ENCODE measurements at places on chromosomes 11 and 22.

GRCh38 chr11:108669286-108669685 lies 4.4 kb downstream of the DDX10 start:
- DNase-seq, result no peak

DNA sequence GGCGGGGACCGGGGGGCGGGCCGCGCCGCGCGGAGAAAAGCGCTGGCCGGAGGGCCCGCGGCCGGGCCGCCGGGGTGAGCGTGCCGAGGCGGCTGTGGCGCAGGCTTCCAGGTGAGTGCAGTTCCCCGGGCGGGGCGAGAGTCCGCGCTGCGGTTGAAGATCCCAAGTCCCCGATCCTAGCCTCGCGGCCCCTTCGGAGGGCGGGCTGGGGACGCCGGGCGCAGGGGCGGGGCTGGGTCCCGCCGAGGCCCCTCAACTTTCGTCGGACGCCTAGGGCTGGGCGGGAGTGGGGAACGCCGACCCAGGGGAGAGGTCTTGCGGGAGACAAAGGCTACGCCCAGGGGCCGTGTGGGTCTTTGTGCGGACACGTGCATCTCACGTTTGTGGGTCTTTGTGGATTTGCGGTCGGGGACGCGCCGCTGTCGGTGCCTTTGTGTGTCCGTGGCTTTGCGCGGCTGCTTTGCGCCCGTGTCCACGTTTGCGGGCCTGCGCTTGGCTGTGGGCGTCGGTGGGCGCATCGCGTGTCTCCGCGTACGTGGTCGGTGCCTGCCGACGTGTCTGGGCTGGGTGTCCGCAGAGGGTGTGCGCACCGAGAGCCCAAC lies at the start of gene TSKU:
TSKU (plus strand) TSS at position 63 of the 602 bp plus-strand sequence. CDS start 12,261 bp downstream, outside the sequence.
- DNase-seq, result peak; percentile 22

- no peak for DNase-seq
Observed at GRCh38 chr22:44693756-44694155, 8.2 kb upstream of the PRR5 start.

DNA sequence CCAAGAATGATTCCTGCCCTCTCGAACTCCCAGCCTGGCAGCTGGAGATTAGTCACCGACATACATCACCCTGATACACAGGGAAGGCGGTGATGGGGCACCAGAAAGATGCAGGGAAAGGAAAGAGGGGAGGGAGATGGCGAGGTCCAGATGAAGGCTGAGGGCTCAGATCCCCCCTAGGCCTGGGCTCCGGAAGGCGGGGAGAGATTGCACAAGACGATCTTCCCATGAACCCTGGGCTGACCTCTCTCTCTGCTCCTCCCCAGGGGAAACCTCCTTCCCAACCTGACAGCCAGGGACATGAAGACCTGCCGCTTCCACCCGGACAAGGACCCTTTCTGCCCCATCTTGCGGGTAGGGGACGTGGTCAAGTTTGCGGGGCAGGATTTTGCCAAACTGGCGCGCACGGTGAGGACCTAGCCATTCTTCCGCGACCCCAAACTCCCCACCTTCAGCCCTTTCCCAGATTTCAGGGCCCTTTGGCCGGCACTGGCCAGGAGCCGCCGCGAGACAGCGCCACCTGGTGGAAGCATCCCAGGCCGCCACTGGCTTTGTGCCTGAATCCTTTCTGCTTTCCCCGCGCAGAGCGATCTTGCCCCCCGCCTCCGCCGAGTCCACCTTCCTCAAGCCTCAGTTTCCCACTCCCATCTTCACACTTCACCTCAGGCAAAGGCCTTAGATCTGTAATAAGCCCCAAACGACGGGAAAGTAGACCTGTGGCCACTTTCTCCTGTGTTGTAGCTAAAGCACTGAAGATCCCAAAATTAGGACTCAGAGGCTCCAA lies 11.5 kb downstream of the P2RX3 start:
- peak; percentile 63 for DNase-seq

GRCh38 chr11:22635689-22636088 lies 10.1 kb upstream of the FANCF start:
- DNase-seq, result no peak

GRCh38 chr11:1618231-1618630 lies 3.7 kb downstream of the KRTAP5-4 start:
- DNase-seq, result no peak

GRCh38 chr11:61542024-61542461 lies 33.5 kb downstream of the LRRC10B start:
- no peak for DNase-seq

DNA sequence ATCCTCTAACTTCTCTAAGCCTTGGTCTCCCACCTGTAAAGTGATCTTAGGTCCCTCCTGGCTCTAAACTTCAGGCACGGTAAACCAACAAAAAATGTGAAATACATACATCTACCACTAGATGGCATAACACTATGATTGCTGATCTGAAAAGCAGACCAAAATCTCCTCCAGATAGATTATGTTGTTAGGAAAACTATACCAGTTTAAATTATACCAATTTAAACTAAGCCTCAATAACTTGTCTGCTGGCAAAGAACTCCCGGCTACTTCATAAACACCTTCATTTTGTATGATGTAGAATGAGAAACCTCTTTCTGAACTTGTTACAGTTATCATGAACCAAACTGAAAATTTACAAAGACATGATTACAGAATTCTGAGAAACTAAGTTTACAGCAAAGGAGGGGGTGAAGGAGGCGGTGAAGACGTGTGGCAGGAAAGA lies 85.9 kb downstream of the SBF2 start:
- DNase-seq, result peak; percentile 70

- no peak for DNase-seq
Observed at GRCh38 chr22:21106000-21106399, 60.3 kb downstream of the LRRC74B start.

DNA sequence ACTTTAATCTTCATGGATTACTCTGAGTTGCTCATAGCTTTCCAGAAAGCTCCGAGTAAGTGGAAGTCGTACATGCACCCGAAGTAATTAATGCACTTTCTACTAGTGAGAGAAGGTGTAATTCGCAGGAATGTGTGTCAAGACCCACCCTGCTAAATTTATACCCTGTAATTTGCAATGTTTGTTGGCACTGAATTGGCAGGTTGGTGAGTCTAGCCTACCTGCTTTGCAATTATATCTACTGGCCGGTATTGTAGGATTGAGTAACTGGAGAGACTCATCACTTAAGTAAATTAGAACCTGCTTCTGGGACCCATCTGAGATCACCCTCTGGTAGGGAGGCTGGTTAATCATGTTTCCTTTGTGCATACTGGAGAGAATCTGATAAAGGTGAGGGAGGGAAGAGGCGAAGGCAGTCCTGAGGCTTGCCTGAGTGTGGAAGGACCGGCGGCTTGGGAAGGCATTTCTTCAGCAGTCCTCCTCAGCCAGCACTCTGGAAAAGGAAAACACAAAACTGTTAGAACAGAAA lies 63.3 kb downstream of the LDLRAD3 start:
- no peak for DNase-seq

- peak; percentile 23 for DNase-seq
Observed at GRCh38 chr22:37267135-37267587, 15.1 kb upstream of the CYTH4 start.

DNA sequence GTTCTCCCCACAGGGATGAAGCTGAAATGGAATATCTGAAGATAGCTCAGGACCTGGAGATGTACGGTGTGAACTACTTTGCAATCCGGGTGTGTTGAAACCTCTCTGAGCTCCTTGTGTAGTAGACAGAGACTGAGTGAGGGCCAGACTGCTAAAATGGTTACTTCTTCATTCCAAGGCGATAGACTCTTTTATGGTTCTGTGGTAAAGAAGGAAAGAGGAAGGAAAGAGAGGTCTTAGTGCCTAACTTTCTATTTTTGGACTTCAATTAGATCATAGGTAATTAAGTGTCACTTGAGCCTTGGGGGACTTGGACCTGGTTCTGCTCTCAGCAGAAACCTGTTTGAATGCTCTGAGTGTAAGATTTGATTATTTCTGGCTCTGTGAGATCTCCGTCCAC lies 54.7 kb downstream of the NF2 start:
- no peak for DNase-seq

- DNase-seq, result no peak
Observed at GRCh38 chr11:27171376-27171958, 130.9 kb downstream of the BBOX1 start.

GRCh38 chr11:134882141-134882540 lies 470.1 kb upstream of the B3GAT1 start:
- DNase-seq, result no peak

DNA sequence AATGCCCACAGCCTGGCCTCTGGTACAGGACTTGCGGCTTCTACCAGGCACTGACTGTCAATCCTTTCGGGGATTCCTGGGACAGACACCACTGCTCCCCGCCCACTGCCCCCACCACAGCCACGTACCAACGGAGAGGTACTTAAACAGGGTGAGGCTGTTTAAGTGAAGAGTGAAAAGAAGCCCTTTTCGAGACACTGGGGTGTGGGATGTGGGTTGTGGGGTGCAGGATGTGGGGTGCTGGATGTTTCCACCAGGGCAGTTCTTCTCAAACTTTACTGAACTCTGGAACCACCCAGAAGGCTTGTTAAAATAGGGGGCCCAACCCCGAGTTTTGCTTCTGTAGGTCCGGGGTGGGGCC lies 34.2 kb upstream of the PRR5 start:
- no peak for DNase-seq

- no peak for DNase-seq
Observed at GRCh38 chr22:43080616-43081015, 8.6 kb downstream of the TTLL1 start.

GRCh38 chr11:7664867-7665266 lies 8.4 kb downstream of the CYB5R2 start:
- DNase-seq, result no peak

DNA sequence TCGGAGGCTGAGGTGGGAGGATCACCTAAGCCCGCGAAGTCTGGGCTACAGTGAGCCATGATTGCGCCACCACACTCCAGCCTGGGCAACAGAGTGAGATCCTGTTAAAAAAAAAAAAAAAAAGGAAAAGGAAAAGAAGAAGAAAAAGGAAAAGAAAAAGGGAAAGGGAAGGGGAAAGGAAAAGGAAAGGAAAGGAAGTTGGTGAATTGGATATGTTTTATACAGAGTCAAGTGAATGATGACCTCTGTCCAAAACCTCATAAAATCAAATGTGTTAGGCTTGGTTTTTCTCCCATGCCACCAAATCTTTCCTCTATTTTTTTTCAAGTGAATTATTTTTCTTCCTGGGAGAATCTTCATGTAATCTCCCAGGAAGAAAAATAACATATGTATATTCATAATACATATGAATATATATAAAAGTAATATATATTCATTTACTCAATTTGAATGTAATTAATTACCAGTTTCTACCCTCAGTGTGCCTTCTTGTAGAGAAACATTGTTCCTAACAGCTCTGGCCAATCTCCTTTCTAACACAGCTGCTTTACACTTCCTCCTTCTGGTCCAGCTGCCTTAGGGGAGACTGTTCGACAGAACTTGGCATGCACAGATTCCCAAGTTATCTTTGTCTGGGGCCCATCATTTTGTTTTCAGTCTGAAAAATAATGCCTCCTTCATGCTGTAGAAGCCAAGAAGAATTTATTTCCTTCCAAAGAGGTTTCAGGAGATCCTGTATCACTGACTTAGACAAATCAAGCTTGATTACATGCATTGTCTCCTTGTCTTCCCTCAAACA lies 111.9 kb downstream of the CCDC34 start:
- no peak for DNase-seq

DNA sequence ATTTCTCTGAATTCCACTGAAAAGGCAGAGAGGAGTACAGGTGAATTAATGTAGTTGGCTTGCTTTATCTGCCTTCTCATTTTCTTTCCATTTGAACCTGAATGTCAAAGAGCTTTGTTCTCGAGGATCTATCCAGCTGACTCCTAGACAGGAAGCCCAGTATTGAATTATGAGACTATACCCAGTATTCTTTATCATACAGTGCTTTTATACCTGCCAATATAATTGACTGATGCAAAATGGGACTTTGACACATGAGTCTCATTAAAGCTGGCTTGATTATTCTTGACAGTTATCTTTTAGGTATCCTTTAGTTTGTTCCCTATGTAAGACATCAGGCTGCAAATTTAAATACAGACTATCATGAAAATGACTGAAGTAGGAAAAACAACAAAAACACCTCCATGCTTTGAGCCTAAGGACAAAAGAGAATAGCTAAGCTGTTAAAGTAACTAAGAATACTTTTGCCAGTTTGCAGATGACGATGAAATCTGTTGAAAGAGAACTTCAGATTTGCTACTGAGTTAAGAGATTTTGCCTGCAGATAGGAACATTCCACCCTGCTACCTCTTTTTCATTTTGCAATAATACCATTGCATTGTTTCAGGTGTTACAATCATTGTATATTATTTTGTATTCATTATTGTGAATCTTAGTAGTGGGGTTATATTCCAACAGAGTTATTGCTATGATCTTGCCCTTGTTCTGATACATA lies 117.1 kb downstream of the ENTHD1 start:
- no peak for DNase-seq

- DNase-seq, result no peak
Observed at GRCh38 chr22:17789379-17790200, 15.3 kb upstream of the BID start.

- no peak for DNase-seq
Observed at GRCh38 chr22:35597692-35598395, 19.3 kb downstream of the MB start.

DNA sequence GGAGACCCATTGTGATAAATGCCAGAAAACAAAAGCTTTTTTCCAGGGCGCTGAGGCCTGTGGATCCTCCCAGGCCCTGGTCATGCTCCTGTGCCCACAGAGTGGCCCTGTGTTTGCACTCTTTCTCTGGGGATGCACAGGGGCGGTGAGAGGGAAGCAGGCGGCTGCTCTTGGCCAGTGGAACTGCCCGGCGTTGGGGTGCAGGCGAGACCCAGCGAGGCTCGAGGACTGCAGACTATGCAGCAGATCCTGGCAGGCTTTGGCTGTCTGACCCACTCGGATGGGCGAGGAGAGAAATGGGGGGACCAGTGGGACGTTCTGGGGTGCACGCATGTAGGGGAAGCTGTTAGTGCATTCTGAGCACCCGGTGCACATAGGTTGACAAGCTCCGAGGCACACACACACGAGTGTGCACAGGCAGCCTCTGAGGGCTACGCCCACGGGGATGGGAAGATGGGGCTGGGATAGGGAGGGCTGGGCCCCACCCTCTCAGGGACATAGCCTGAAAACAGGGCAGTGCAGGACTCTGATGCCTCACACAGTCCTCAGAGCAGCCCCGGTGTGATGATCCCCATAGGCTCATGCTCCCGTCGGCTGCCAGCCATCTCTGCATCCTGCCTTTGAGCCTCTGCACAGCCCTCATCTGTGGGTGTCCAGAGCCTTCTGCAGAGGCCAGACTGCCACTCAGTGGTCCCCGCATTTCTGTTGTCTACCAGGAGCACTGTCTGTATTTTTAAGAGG lies 1233.5 kb downstream of the BRD1 start:
- DNase-seq, result no peak

- DNase-seq, result no peak
Observed at GRCh38 chr11:69437001-69437875, 44.2 kb upstream of the LINC01488 start.

- DNase-seq, result no peak
Observed at GRCh38 chr11:114256176-114256966, 39.8 kb upstream of the NNMT start.
